Heart right ventricle (tissue), 16 donors: ENCODE measurements at places on chromosomes 2 and 18. TPM values are rescaled to one million over a fixed set of nuclear protein-coding genes. Genes with fewer than 3 reads are reported as not detected.

GRCh38 chr18:1585881-1586488 is 681.3 kb downstream of the ADCYAP1 start:
- no peak overlapping the region for H3K4me3 ChIP-seq
- no peak overlapping the region for H3K27ac ChIP-seq
- no peaks in the 10 kb centered on the region for H3K36me3 ChIP-seq
- no peaks in the 10 kb centered on the region for H3K4me1 ChIP-seq

GRCh38 chr2:190804182-190804795 is 76.3 kb upstream of the GLS start:
- DNase-seq, result no peak
- H3K4me3 ChIP-seq, result no peak overlapping the region
- no peaks in the 10 kb centered on the region for H3K36me3 ChIP-seq
- no peak overlapping the region for H3K27ac ChIP-seq
- no peaks in the 10 kb centered on the region for H3K4me1 ChIP-seq
- H3K27me3 ChIP-seq, result no peaks in the 10 kb centered on the region

- no peaks in the 10 kb centered on the region for H3K36me3 ChIP-seq
- H3K27me3 ChIP-seq, result no peaks in the 10 kb centered on the region
- no peak for DNase-seq
- no peaks in the 10 kb centered on the region for H3K4me1 ChIP-seq
- no peak overlapping the region for H3K27ac ChIP-seq
Measured at GRCh38 chr2:57460396-57461276, 586.0 kb upstream of the VRK2 start.

The RASGRP3 gene
- 77.4 TPM for total RNA-seq

DNA sequence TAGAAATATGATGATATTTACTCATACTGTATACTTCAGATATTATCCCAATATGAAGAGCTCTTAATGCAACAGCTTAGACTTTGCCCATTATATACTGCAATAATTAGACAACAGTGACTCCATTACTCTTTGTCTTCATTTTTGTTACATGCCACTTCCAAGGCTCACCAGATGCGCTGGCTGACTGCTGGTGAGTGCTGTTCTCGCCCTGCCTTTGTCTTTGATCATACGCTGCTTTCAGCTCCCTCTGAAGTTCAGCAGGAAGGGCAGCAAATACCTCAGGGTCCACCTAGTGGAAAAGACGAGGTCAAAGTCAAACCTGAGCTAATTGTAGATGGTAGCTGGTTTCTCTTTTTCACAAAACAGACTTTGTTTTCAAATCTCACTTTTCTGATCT is 66.3 kb downstream of the EIF5B start:
- no peaks in the 10 kb centered on the region for H3K36me3 ChIP-seq
- H3K4me1 ChIP-seq, result peaks cover 3% of the 10 kb centered on the region
- no peak for DNase-seq
- no peak overlapping the region for H3K4me3 ChIP-seq
- no peaks in the 10 kb centered on the region for H3K27me3 ChIP-seq

The SIX3 gene
- total RNA-seq, result not detected

DNA sequence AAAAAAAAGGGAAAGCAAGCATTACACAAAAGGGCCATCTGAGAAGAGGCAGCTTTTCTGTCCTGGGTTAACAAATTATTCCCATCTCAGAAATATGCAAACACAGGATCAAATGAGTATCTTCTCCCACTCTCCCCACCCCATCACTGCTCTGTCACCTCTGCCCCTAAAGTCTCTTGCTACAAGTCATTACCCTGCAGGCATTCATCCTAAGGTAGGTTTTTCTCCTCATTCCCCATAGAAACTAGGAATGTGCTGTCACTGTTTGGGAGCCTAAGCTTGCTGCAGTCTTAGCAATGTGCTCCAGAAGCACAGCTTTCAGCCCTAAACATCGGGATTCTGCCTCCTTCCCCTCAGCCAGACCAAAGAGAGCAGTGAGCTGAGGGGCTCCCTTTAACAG is 3.6 kb downstream of the LRRTM1 start:
- no peaks in the 10 kb centered on the region for H3K36me3 ChIP-seq
- peaks cover 16% of the 10 kb centered on the region for H3K4me1 ChIP-seq
- H3K27ac ChIP-seq, result no peak overlapping the region
- no peak overlapping the region for H3K4me3 ChIP-seq
- no peak for DNase-seq

DNA sequence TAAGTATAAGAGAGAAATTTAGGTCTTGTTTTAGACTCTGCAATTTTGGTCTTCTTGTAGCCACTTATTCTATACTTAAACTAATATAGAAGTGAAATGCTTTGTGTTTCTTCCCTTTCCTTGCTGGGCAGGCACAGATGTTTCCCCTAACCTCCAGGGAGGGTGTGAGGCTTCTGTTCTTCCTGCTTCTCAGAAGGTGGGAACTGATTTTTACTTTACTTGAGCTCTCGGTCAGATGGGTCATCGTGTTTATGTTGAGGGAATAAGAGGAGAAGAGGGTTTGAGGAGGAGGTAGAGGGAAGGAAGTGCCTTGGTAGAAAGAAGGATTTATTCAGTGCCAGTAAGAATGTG is 92.5 kb upstream of the CXCR4 start:
- H3K4me3 ChIP-seq, result no peak overlapping the region
- H3K4me1 ChIP-seq, result no peaks in the 10 kb centered on the region
- no peak for DNase-seq
- no peak overlapping the region for H3K27ac ChIP-seq
- H3K27me3 ChIP-seq, result peaks cover 3% of the 10 kb centered on the region
- H3K36me3 ChIP-seq, result no peaks in the 10 kb centered on the region

GRCh38 chr2:111659361-111660333 is 224.3 kb downstream of the ANAPC1 start:
- no peaks in the 10 kb centered on the region for H3K27me3 ChIP-seq
- DNase-seq, result peak; percentile 33
- H3K27ac ChIP-seq, result peak overlapping the region; percentile 77
- no peaks in the 10 kb centered on the region for H3K36me3 ChIP-seq
- no peaks in the 10 kb centered on the region for H3K4me1 ChIP-seq

The GYPC gene
- total RNA-seq, result 104 TPM
